Left kidney (tissue), 8 donors: ENCODE measurements at places on chromosomes 5 and 9. TPM values are rescaled to one million over a fixed set of nuclear protein-coding genes. Genes with fewer than 3 reads are reported as not detected.

The MOB3B gene
- 27.3 TPM for polyA plus RNA-seq

The ARL14EPL gene
- not detected for polyA plus RNA-seq

The ZNF879 gene
- 7.7 TPM for polyA plus RNA-seq

The TMEM215 gene
- 0.12 TPM for polyA plus RNA-seq

The PCDHB7 gene
- polyA plus RNA-seq: 4.5 TPM

The FBP1 gene
- polyA plus RNA-seq: 66.0 TPM

The GPX3 gene
- 1,238 TPM for polyA plus RNA-seq

The PRLR gene
- 53.4 TPM for polyA plus RNA-seq

The PIP5K1B gene
- polyA plus RNA-seq: 7.1 TPM

The PCDHGB2 gene
- polyA plus RNA-seq: 4.0 TPM

The SH3GL2 gene
- polyA plus RNA-seq: 5.3 TPM

The FBN2 gene
- 101 TPM for polyA plus RNA-seq

The LCN12 gene
- 20.2 TPM for polyA plus RNA-seq

The BTNL3 gene
- polyA plus RNA-seq: not detected

The CCNI2 gene
- 4.2 TPM for polyA plus RNA-seq

The FAM163B gene
- polyA plus RNA-seq: 0.12 TPM

The TRIM41 gene
- polyA plus RNA-seq: 35.4 TPM

The PCDHGB3 gene
- 2.8 TPM for polyA plus RNA-seq

The TMEM252 gene
- 7.7 TPM for polyA plus RNA-seq

The FREM1 gene
- 206 TPM for polyA plus RNA-seq

The THOC3 gene
- polyA plus RNA-seq: 131 TPM

The HRCT1 gene
- 0.30 TPM for polyA plus RNA-seq

The ORM1 gene
- 0.22 TPM for polyA plus RNA-seq

The THBS4 gene
- polyA plus RNA-seq: 17.7 TPM

The CNTLN gene
- polyA plus RNA-seq: 14.4 TPM

The LCN10 gene
- polyA plus RNA-seq: 1.8 TPM

The OSMR gene
- 10.7 TPM for polyA plus RNA-seq

The BTNL8 gene
- polyA plus RNA-seq: 0.65 TPM

The LCNL1 gene
- polyA plus RNA-seq: 0.43 TPM

The AJM1 gene
- 1.00 TPM for polyA plus RNA-seq

The C5orf24 gene
- polyA plus RNA-seq: 119 TPM

The PCDHGA12 gene
- polyA plus RNA-seq: 1.5 TPM

The F12 gene
- polyA plus RNA-seq: 14.6 TPM

The CEL gene
- 4.7 TPM for polyA plus RNA-seq

The NR6A1 gene
- 1.7 TPM for polyA plus RNA-seq

The LCN15 gene
- polyA plus RNA-seq: 0.23 TPM

The MARCOL gene
- not detected for polyA plus RNA-seq

The SMIM3 gene
- polyA plus RNA-seq: 21.6 TPM

The SLC6A19 gene
- polyA plus RNA-seq: 67.4 TPM

The PCDHB12 gene
- polyA plus RNA-seq: 4.6 TPM

The SYK gene
- polyA plus RNA-seq: 26.2 TPM

The PPP3R2 gene
- polyA plus RNA-seq: not detected

The CDC20B gene
- 0.62 TPM for polyA plus RNA-seq

The CDKN2B gene
- polyA plus RNA-seq: 0.18 TPM

The PCDHB3 gene
- polyA plus RNA-seq: 2.3 TPM

The TMOD1 gene
- polyA plus RNA-seq: 1.7 TPM

The MAMDC4 gene
- 5.4 TPM for polyA plus RNA-seq

The CTXN3 gene
- not detected for polyA plus RNA-seq

The PCDHGA4 gene
- 2.6 TPM for polyA plus RNA-seq

The PDE8B gene
- 6.0 TPM for polyA plus RNA-seq

The ZBTB34 gene
- 23.1 TPM for polyA plus RNA-seq

The COL23A1 gene
- 6.2 TPM for polyA plus RNA-seq

The TNFSF15 gene
- 7.5 TPM for polyA plus RNA-seq

The RNF183 gene
- 5.1 TPM for polyA plus RNA-seq

The PCDHA1 gene
- not detected for polyA plus RNA-seq
